ENCODE measurements at places on chromosomes 7 and 10.

DNA sequence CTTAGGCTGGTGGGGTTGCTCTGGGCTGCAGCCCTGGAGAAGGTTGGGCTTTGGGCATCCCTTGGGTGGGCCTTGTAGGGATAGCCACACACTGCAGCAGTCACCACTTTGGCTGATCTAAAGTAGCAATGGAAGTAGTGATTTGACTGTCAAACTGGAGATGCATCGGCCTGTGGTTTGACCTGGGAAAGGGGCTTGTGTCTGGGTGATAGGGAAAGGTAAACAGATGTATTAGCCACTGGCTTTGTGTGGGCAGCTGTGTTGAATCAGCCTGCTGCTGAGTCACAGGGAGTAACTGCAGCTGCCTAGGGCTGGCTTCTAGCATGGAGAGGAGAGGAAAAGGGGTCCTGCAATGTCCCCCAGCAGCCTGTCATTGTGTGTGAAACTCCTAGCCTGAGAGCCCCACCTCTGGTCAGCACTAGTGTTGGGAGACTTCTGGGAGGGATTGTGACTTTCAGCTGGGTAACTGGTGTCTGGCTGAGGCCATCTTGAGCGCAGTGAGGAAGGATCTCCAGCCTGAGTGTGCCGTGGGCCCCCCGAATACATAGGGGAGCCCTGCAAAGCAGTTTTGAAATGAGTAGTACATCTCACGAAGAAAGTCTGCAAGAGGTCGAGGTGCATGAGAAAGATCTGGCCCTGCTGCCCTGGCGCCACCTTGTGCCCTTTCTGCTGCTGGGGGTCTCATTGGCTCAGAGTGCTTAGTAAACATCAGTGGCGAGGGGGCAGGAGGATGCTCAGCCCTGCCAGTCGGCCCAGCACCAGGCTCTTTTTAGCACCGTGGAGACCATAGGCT lies 117.3 kb downstream of the FANK1 start:
- peak; percentile 96 for DNase-seq

DNA sequence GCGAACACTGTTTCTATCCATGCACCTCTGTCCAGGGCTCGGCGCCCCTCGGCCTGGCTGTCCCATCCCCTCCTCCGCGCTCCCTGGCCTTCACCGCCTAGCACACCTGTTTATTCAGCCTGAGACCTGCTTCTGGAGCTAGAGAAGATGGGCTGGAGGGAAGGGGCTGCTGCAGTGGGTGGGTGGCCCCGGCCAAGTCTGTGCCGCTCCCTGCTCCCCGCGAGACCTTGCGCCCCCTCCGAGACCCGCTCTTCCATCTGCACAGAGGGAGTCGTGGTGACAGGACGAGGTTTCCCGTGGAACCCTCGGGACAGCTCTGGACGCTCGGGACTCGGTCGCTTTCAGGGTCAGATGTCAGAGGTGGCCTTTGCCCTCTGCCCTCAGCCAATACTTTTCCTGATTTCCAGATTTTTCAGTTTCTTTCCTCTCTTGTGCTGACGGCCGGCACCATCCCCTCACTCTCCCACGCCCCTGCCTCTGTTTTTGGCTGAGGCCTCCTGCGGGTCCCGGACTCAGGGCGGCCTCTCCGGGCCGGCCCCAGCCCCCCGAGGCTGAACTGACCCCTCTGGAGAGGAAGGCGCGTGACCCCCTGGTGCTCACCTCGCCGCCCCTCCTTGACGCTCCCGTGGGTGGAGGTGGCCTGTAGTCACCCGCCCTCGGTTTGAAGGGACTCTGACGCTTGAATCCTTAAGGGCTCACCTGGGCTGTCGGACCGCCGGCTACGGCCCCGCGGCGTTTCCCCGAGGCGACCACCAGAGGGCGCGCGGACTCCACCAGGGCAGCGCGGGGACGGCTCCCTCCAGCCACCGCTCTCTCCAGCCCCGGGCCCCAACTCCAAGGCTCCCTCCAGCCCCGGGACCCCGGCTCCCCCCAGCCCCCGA lies 15.6 kb downstream of the SHH start:
- peak; percentile 19 for DNase-seq

DNA sequence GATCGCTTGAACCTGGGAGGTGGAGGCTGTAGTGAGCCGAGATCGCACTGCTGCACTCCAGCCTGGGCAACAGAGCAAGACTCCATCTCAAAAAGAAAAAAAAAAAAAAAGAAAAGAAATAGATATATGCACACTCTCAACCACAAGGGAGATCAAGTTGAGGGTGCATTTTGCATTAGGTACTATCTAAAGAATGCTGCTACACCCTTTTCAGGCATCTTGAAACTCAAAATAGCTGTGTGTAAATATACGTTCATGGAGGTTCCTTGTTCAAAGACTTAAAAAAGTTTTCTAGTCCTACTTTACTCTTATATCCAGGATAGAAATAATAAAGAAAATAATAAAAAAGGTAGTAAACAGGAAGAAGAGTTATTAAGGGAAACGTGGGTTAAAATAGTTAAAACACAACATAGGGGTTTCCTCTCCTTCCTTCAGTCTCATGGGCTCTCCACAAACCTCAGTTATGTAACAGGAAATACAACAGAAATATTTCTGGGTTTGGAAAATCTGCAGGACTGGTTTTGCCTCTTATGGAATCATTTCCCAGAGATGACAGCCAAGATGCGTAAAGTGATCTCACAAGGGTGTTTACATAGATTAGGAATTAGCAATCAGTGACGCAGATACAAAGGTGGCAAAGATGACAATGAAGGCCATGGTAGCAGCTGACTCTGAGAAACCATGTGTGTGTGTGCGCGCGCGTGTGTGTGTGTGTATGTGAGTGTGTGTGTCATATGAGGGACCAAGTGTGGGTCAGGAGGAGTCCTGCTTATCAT lies 15.1 kb downstream of the STEAP4 start:
- DNase-seq, result peak; percentile 30

DNA sequence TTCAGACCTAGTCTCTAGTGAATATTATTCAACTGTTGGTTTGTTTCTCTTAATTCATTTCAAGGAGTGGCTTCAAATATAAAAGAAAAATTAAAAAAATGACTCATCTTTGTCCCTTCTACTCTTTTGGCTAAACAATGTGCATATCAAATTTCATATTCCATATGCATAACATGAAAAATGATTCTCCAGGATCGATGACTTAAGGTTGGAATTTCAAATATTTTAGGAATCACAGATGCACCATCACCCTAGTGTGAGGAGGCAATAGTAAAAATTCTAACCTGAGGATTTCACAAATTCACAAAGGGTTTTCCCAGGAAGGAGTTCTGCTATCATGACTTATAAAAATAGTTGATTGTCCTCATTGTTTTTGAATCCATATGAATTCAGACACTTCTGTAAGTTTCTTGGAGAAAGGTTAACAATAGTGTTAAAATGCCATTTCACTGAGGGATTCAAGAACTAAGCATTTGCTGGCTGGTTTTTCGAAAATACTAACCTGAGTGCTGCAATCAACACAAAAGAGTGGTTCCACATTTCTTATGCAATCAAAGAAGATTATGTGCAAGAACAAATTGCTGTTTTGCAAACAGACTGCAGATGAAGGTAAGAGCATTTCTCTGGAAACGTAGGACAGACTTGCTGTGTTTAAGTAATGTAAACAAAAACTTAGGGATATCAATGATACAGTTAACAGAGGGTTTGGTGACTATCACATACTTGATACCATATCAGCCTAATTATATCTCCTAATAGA lies 547.5 kb upstream of the LRRTM3 start:
- DNase-seq, result no peak

GRCh38 chr7:8133188-8133848 lies 128.6 kb downstream of the ICA1 start:
- no peak for DNase-seq

DNA sequence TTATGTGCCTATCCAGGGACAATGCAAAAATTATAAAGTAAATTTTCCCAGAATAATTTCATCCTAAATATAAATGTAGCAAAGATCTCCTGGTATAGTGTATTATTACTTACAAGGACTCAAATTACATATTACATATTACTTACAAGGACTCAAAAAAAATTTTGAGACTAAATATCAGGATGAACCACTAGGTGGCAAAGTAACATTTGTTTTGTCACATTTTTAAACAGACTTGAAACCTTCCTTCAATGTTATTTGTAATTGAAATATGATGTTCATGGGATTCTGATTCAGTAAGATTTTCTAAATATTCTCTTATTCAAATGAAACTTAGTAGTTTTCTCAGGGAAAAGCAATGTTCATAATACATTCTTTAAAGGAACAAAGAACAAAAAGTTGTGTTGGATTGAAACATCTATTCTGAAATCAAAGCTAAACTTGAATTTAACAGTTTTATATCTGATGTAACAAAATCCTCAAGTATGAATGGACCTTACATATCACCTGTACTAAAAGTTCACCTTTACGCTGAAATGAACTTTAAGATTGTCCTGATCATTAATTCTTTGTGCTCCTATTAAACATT lies 74.3 kb upstream of the GNAI1 start:
- DNase-seq, result peak; percentile 85

GRCh38 chr10:125448596-125448995 lies 234.4 kb downstream of the TEX36 start:
- DNase-seq, result peak; percentile 7

DNA sequence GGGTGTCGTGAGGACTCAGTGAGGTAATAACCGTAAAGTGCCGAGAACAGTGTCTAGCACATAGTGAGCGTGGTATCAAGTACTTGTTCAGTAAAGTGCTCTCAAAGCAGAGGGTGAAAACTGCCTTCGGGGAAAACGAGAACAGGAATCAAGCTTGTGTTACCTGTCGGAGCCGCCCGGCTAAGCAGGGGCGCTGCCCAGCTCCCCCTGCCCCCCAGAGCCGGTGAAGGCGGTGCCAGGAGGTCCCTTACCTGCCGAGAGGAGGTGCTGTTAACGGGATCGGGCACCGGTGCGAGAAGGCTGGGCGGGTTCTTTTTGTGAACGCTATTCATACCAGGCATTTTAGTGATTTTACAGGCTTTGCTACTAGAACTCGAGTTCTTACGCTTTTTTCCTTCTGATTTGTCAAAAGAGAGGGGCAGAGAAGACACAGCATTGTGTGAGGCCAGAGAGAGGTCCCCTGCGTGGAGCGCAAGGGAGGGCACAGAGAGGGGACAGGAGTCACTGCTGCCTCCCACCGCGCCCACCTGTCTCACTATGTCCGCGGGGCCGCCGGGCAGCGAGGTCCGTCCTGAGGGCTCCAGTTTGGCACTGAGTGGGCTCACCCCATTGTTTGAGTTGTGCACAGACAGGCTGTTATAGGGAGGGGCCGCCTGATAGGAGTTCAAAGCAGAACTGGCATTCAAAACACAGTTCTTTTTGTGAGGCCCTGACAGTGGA lies 32.5 kb upstream of the EFCAB10 start:
- DNase-seq, result no peak

DNA sequence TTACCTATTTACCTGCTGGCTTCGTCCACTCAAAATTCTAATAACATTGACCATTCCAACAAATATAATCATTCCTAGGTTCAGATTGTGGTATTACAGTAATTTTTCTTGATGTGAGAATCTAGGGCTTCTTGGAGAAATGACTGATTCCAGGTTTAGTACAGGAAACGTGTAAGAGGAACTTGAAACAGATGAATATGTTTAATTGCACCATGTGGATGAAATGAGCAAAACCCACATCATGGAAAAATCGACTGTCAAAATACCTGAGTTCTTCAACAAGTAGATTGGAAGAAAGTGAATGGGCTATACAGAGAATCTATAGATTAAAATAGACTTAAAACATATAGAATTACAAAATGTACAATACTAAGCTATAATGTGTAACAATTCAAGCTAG lies 24.9 kb upstream of the OR9A4 start:
- DNase-seq, result no peak

DNA sequence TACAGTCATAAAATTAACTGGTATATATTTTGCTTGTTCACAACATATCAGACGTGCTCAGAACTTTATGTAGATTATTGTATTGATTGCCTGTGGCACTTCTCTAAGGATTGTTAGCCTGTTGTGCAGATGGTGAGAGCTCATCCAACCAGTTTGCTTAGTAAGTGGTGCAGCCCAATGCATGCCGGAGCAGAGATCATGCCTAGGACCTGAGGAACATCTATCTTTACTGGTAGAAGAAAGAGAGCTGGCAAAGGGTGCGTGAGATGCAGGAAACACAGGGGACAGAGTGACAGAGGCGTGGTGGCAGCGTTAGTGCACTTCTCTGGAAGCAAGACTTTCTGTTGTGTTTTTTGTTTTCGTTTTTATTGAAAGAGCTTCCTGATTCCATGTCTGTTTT lies 35.9 kb downstream of the CCM2 start:
- DNase-seq, result no peak

DNA sequence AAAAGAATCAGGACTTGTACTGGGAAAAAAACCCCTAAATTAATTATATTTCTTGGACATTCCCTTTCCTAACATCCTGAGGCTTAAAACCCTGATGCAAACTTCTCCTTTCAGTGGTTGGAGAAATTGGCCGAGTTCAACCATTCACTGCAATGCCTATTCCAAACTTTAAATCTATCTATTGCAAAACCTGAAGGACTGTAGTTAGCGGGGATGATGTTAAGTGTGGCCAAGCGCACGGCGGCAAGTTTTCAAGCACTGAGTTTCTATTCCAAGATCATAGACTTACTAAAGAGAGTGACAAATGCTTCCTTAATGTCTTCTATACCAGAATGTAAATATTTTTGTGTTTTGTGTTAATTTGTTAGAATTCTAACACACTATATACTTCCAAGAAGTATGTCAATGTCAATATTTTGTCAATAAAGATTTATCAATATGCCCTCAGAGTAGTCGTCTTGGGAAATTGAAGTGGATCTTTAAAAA lies 6.6 kb downstream of the EMX2 start:
- DNase-seq, result peak; percentile 53

DNA sequence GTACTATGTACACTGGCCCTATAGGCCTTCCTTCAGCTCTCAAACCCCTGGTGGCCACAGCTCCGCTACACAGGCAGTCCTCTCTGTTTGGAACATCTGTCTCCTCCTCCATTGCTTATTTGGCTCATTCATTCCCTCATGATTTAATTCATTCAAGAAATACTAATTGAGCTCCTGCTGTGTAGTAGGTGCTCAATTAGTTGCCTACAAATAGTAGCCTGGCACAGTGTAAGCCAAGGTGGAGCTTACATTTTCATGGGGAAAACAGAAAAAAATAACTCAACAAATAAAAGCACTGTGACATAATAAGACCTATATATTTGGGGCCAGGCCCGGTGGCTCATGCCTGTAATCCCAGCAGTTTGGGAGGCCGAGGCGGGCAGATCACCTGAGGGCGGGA lies 3.4 kb upstream of the FIS1 start:
- no peak for DNase-seq

- DNase-seq, result no peak
These were observed 9.4 kb downstream of the EBF3 start for GRCh38 chr10:129954492-129955315.

Measured in fibroblast of villous mesenchyme (primary cell).